ENCODE measurements at places on chromosomes 5 and 9.

- no peak for DNase-seq
Measured at GRCh38 chr5:169121630-169122420, 179.1 kb downstream of the SLIT3 start.

GRCh38 chr9:129102791-129103594 lies 7.6 kb downstream of the CRAT start:
- no peak for DNase-seq

DNA sequence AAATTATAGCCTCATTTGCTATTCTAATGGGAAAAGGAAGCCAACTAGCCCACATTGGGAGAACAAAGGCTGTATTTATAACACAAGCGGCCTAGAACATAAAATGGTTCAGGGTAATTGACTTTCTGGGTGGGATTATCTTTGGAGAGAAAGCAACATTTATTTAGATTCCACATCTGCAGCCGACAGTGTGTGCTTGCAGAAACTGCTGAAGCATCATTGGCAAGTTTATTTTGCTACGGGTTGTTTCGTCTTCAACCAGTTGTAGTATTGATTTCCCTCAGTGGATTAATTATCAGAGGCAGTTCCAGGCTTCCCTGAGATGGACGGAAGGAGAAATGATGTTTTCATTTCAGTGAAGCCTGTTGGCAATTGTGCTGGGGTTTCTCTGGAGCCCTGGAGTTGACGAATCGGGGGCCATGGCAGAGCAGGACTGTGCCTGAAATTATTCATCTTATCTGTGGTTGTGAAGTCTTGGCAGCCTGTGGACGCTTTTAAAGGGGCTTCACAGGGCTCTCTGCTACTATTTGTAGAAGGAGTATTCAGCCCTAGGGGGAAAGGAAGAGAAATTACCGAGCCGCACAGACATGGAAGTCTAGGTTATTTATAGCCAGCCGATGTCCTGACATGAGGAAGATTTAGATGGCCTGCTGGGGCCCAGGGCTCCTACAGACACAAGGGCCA lies 290.6 kb upstream of the IRX4 start:
- no peak for DNase-seq

- no peak for DNase-seq
Measured at GRCh38 chr5:59038798-59039295, 456.0 kb downstream of the RAB3C start.

DNA sequence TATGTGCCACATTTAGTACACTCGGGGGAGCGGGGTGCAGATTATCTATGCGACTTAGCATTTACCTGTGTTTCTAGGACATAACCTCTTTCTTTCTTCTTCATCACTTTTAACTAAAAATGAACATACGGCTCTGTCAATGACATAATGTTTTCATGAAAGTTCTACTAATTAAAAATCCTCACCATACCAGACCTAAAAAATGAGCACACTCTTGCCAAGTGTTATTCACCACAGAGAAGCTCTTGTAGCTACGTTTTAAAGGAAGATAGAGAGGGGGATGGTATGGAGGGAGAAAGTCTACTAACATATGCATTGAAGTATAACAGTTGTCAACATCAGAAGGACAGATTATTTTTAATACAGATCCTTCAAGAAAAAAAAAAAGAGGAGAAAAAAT lies 1.6 kb downstream of the CDH10 start:
- no peak for DNase-seq

- DNase-seq, result no peak
Measured at GRCh38 chr9:92637326-92637725, 32.6 kb downstream of the IPPK start.

GRCh38 chr5:423233-423565 lies 19.8 kb upstream of the EXOC3 start:
- no peak for DNase-seq

DNA sequence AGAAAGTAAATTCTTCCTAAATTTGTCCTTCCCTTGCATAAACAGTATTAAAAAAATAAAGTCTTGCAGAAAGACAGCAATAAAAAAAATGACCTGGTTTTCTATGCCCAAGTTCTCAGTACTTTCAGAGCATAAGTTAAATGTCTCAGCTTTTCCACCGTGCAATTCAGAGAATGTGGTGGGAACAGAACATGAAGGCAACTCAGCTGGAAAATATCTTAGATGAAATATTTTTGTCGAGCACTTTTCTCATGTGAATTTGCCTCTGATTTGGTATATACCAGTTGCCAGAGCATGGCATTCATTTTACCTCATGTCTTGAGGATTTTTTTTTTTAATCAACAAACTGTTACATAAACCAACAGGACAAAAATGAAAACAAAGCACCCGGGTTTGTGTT lies 176.1 kb downstream of the CETN3 start:
- DNase-seq, result no peak

GRCh38 chr9:19922476-19923118 lies 133.8 kb upstream of the SLC24A2 start:
- DNase-seq, result no peak

- no peak for DNase-seq
Measured at GRCh38 chr9:68847765-68848164, 142.7 kb downstream of the PIP5K1B start.
